ENCODE measurements at places on chromosomes 16 and 17. TPM values are rescaled to one million over a fixed set of nuclear protein-coding genes. Genes with fewer than 3 reads are reported as not detected.

The INCA1 gene
- 64.4 TPM for polyA plus RNA-seq

The OMG gene
- 0.95 TPM for polyA plus RNA-seq

- DNase-seq: no peak
Observed at GRCh38 chr16:50253514-50253910, 12.8 kb upstream of the ADCY7 start.

- DNase-seq: no peak
Observed at GRCh38 chr17:69907132-69907847, 167.7 kb upstream of the KCNJ16 start.

Data from testis (tissue), 5 donors.